ENCODE measurements at places on chromosomes 5 and 9.

- DNase-seq: no peak
Measured at GRCh38 chr9:1979741-1980367, 35.3 kb upstream of the SMARCA2 start.

DNA sequence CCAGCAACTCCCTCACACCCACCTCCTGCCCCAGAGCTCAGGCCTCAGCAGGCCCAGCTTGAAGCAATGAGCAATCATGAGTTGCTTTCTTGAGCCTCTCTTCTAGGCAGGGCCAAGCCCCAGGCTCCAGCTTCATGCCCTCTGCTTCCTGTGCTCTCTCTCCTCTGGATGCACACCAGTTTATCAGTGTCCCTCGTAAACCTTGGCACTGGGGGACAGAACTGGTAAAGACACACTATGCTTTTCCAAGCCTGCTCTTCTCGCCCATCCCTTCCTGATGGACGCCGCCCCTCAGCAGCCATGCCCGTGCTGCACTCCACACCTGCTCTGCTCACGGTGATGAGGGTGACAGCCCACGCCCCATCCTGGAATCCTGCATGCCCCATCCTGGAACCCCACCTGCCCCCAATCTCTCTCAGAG is 49.4 kb upstream of the ORM1 start:
- no peak for DNase-seq

GRCh38 chr9:90855208-90855902 is 53.7 kb downstream of the SYK start:
- no peak for DNase-seq

- DNase-seq: no peak
Measured at GRCh38 chr5:180688330-180689070, 39.1 kb upstream of the FLT4 start.

DNA sequence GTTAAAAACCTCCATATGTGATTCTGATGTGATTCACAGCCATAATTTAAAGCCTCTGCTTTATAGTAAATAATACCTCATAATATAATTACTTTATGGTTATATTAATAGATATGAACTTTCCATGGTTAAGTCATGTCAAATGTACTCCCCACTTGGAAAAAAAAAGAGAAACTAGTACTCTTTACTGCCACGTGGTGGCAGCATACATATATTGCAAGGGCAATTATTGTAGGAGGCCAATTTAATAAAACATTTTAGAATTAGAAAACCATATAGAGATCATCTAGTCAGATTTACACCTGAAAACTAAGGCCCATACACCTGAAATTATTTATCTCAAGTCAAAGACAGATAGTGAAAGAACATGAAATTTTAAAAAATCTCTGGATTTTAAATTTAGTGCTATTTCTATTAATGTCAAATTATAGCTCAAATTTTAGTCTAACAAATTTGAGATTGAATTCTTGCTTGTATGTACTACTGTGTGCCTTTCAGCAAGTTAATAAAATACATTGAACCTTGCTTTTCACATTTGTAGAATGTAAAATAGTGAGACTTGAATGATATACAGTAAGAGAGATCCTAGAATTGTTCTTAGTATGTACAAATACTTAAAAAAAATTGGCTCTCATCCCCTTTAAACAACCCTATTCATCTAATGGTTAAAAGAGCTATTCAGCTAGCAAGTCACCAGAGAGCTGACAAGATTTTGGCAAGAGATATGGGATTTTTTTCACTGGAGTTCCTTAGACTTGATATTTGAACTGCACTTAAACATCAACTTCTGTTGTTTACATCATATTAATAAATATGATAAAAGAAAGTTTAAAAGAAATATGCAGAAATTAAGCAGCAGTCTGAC is 603.8 kb downstream of the TLE4 start:
- DNase-seq: peak; percentile 13

- no peak for DNase-seq
Measured at GRCh38 chr5:61704289-61704688, 372.2 kb downstream of the ZSWIM6 start.

GRCh38 chr5:52693280-52693679 is 94.4 kb upstream of the ITGA1 start:
- DNase-seq: no peak

- DNase-seq: no peak
Measured at GRCh38 chr9:127020036-127020801, 102.2 kb downstream of the ANGPTL2 start.

DNA sequence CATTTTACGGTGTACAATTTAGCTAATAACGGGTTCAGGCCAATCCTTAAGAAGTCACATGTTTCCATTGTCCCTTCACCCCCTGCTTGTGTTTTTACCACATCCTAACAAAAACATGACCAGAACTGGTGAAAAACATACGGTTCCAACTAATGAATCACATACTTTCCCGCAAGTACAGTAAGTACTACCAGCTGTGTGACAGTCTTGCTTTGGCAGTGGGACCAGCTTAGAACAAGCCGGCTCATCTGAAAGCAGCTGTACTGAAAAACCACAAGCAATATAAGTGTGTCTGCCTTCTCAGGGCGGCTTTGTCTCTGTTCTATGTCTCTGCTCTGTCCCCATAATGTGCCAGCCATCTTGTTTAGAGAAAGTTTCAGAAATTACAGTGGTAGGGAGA is 242.5 kb downstream of the BNC2 start:
- DNase-seq: no peak
